ENCODE measurements at places on chromosomes 4 and X. TPM values are rescaled to one million over a fixed set of nuclear protein-coding genes. Genes with fewer than 3 reads are reported as not detected.

Gene ADGRL3
- total RNA-seq: 0.23 TPM

Gene NONO
- 527 TPM for total RNA-seq

GRCh38 chr4:174461466-174462106, 60.7 kb downstream of the HPGD start:
- peak overlapping the region; percentile 51 for H3K27ac ChIP-seq
- H3K36me3 ChIP-seq: no peaks in the 10 kb centered on the region
- no peaks in the 10 kb centered on the region for H3K4me1 ChIP-seq
- no peaks in the 10 kb centered on the region for H3K27me3 ChIP-seq
- H3K4me3 ChIP-seq: no peak overlapping the region
- DNase-seq: no peak

Gene PAGE2
- total RNA-seq: not detected

DNA sequence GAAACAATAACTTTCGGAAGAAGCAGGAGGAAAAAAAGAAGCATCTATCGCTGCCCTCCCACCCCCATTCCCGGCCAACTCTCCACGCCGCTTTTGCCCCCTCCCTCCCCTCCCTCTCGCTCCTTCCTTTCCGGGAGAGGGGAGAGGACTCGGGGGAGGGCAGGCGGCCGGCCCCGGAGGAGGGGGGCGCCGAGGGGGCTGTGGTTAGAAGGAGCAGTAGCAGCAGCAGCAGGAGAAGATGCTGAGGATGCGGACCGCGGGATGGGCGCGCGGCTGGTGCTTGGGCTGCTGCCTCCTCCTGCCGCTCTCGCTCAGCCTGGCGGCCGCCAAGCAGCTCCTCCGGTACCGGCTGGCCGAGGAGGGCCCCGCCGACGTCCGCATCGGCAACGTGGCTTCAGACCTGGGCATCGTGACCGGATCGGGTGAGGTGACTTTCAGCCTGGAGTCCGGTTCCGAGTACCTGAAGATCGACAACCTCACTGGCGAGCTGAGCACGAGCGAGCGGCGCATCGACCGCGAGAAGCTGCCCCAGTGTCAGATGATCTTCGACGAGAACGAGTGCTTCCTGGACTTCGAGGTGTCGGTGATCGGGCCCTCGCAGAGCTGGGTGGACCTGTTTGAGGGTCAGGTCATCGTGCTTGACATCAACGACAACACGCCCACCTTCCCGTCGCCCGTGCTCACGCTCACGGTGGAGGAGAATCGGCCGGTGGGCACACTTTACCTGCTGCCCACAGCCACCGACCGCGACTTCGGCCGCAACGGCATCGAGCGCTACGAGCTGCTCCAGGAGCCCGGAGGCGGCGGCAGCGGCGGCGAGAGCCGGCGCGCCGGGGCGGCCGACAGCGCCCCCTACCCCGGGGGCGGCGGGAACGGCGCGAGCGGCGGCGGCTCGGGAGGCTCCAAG, 1.3 kb downstream of the PCDH7 start:
- H3K36me3 ChIP-seq: no peaks in the 10 kb centered on the region
- H3K27ac ChIP-seq: peak overlapping the region; percentile 72
- peak overlapping the region; percentile 74 for H3K4me3 ChIP-seq
- no peak for DNase-seq
- no peaks in the 10 kb centered on the region for H3K4me1 ChIP-seq

DNA sequence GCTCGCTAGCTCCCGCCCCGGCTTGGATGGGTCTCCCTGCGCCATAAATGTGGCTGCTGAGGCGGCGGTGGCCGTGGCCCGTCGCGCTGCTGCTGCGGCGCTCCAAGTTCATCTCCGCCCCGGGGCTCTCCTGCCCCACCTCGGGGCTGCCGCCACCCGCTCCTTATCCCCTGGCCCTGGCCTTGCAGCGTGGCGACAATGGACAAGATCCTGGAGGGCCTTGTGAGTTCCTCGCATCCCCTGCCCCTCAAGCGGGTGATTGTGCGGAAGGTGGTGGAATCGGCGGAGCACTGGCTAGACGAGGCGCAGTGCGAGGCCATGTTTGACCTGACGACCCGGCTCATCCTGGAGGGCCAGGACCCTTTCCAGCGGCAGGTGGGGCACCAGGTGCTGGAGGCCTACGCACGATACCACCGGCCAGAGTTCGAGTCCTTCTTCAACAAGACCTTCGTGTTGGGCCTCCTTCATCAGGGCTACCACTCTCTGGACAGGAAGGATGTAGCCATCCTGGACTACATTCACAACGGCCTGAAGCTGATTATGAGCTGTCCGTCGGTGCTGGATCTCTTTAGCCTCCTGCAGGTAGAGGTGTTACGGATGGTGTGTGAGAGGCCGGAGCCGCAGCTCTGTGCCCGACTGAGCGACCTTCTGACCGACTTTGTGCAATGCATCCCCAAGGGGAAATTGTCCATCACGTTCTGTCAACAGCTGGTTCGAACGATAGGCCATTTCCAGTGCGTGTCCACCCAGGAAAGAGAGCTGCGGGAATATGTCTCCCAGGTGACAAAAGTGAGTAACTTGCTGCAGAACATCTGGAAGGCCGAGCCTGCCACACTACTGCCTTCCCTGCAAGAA, 763 bp downstream of the USP38 start:
- peak overlapping the region; percentile 76 for H3K27ac ChIP-seq
- H3K36me3 ChIP-seq: peaks cover under 1% of the 10 kb centered on the region
- peak overlapping the region; percentile 82 for H3K4me3 ChIP-seq
- DNase-seq: no peak
- H3K4me1 ChIP-seq: peaks cover 3% of the 10 kb centered on the region

GRCh38 chr4:113969709-113970334, 9.6 kb downstream of the ARSJ start:
- H3K4me1 ChIP-seq: peaks cover 18% of the 10 kb centered on the region
- peak overlapping the region; percentile 60 for H3K27ac ChIP-seq
- H3K4me3 ChIP-seq: no peak overlapping the region
- H3K36me3 ChIP-seq: peaks cover 3% of the 10 kb centered on the region
- no peak for DNase-seq

- no peaks in the 10 kb centered on the region for H3K4me1 ChIP-seq
- DNase-seq: no peak
- H3K27ac ChIP-seq: no peak overlapping the region
- H3K36me3 ChIP-seq: no peaks in the 10 kb centered on the region
Observed at GRCh38 chrX:46737462-46737861, 21.5 kb downstream of the SLC9A7 start.

GRCh38 chr4:85152480-85152879, 186.0 kb upstream of the WDFY3 start:
- no peak for DNase-seq

DNA sequence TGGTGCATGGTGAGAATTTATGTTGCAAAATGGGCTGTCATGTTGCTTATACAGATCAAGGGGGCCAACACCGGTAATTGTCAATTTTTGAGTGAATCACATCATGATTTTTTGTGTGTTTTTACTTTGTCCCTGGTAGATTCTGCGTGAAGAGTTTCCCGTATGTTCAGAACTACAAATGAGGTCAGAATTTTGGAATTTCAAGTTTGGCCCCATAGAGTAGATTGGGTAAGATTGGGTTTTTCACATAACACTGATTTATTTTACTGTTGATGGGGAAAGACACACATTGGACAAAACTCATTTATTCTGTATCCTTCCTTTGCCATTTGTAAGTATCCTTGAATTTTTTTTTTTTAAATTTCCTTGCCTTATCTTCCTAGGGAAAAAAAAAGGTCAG, 158.5 kb upstream of the MXRA5 start:
- no peaks in the 10 kb centered on the region for H3K36me3 ChIP-seq
- no peak for DNase-seq
- H3K4me1 ChIP-seq: no peaks in the 10 kb centered on the region
- H3K4me3 ChIP-seq: no peak overlapping the region
- H3K27me3 ChIP-seq: no peaks in the 10 kb centered on the region

GRCh38 chrX:38055170-38055847, 49.0 kb downstream of the SYTL5 start:
- no peak overlapping the region for H3K27ac ChIP-seq
- no peaks in the 10 kb centered on the region for H3K36me3 ChIP-seq
- no peaks in the 10 kb centered on the region for H3K4me1 ChIP-seq
- no peak overlapping the region for H3K4me3 ChIP-seq
- H3K27me3 ChIP-seq: no peaks in the 10 kb centered on the region

Gene TCEAL7
- not detected for total RNA-seq

GRCh38 chrX:134741746-134742145, 83.5 kb upstream of the PLAC1 start:
- H3K27me3 ChIP-seq: no peaks in the 10 kb centered on the region
- H3K27ac ChIP-seq: no peak overlapping the region
- no peaks in the 10 kb centered on the region for H3K36me3 ChIP-seq
- DNase-seq: no peak

Data from Panc1 (cell line).